ENCODE measurements at places on chromosomes 11 and 22. TPM values are rescaled to one million over a fixed set of nuclear protein-coding genes. Genes with fewer than 3 reads are reported as not detected.

DNA sequence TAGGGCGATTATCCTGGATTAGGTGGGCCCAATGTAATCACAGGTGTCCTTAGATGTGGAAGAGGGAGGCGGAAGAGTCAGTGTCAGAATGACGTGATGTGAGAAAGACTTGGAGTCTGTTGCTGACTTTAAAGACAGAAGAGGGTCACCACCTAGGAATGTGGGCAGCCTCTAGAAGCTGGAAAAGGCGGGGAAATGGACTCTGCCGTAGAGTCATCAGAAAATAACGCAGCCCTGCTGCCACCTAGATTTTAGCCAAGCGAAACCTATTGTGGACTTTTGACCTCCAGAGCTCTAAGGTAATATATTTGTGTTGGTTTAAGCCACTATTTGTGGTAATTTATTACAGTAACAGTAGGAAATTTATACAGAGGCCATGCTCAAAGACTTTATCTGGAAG lies 4.8 kb downstream of the DDX10 start:
- no peak for DNase-seq

PDGFB gene
- total RNA-seq = 21.2 TPM

TPBGL gene
- 0.08 TPM for total RNA-seq

NPAS4 gene
- not detected for total RNA-seq

CHRM1 gene
- not detected for total RNA-seq

Data from cardiac septum (tissue), 1 donor.